ENCODE measurements at places on chromosomes 3 and 15. TPM values are rescaled to one million over a fixed set of nuclear protein-coding genes. Genes with fewer than 3 reads are reported as not detected.

DNA sequence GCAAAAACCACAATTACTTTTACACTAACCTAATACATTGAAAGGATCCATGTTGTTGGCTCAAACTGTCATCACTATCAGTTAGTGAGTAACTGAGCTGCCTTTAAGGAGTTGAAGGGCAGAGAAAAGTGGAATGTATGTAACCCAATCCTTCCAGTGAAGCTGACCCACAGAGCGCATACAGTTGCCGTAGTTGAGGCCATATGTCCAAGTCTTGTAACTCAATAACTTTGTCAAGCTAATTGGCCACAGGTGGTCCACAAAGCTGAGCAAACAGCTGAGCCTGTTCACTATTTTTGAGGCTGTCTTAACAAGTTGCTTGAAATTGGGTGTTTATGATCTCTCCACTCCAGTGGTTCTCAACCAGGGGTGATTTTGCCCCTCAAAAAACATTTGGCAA, 169.0 kb upstream of the SLC24A5 start:
- peak; percentile 59 for DNase-seq

GRCh38 chr3:46549408-46549904, 16.6 kb downstream of the LRRC2 start:
- no peak for DNase-seq

Gene TRIM42
- not detected for total RNA-seq

Gene DBR1
- 25.2 TPM for total RNA-seq

DNA sequence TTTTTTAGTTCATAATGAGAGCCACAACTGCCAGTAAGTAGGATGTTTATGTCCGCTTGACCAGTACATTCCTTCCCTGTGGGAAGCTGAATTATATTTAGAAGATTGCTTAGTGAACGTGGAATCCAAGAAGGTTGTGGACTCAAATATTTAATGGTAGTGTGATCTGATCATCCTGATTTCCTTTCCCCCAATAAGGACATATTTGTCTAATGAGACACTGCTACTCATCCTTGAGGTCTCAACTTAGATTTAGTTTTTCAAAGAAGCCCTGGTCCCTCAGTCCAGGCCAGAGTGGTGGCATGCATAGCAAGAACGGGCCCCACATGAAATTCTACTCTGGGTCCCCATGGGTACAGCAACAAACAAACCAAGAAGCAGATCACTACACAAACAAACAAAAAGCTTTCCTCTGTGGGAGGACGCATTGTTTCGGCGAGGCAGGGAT, 60.8 kb downstream of the USP13 start:
- DNase-seq = no peak

Gene SH2D7
- total RNA-seq = 0.36 TPM

DNA sequence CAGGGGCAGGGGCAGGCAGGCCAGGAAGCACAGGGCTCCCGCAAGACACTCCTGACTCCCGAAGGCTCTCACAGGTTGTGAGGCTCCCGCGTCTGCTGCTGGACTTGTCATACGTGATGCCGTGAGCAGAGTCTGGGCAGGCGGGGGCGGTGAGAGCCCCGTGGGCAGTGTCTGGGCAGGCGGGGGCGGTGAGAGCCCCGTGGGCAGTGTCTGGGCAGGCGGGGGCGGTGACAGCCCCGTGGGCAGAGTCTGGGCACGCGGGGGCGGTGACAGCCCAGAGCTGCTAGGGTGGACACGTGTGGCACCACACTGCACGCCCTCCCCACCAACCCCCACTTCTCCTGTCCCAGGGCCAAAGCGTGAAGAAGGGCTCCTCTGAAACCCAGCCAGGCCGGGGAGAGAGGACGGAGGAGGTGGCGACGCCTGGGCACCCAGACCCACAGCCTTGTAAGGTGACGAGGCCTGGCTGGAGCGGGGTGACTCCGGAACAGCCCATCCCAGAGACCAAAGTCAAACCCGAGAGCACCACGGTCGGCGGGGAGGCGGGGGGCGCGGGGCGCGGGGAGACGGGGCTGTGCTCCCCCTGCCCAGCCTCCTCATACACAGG, 35.0 kb downstream of the TNK2 start:
- no peak for DNase-seq

GRCh38 chr3:170840291-170840859, 29.6 kb downstream of the RPL22L1 start:
- no peak for DNase-seq

- no peak for DNase-seq
Observed at GRCh38 chr3:16303037-16303575, 38.1 kb downstream of the OXNAD1 start.

Gene TMCO5A
- total RNA-seq = not detected

DNA sequence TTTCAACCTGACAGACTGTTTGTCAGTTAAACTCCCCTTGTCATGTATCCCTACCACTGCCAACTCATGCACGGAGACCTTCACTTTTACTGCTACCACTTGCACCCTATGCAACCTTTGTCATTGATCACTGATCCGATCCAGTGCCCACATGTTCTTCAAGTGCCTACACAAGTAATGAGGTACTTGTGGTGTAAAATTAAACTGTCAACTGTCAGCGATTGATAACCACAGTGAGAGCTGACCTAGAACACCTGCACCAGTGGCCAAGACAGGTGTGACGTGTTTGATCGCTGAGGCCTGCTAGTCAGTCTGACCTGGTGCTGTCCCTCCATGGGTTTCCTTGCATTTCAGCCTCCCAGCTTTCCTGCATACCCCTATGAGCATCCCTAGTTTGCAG, 55.6 kb downstream of the MECOM start:
- DNase-seq = no peak

Gene ARGFX
- 1.1 TPM for total RNA-seq

- DNase-seq = no peak
Observed at GRCh38 chr3:107959550-107960154, 131.2 kb downstream of the CD47 start.

Gene LRRC31
- total RNA-seq = not detected

GRCh38 chr3:11660242-11660641, 16.5 kb upstream of the VGLL4 start:
- DNase-seq = no peak

Gene GOLGA8K
- total RNA-seq = 0.26 TPM

- no peak for DNase-seq
Observed at GRCh38 chr3:152296382-152296781, 27.7 kb downstream of the MBNL1 start.

Gene GOLGA8Q
- 0.18 TPM for total RNA-seq

GRCh38 chr15:49148727-49149126, 6.7 kb downstream of the COPS2 start:
- no peak for DNase-seq

Gene TNNC1
- total RNA-seq = 8.5 TPM

GRCh38 chr3:178827285-178827856, 244.2 kb downstream of the ZMAT3 start:
- DNase-seq = no peak

DNA sequence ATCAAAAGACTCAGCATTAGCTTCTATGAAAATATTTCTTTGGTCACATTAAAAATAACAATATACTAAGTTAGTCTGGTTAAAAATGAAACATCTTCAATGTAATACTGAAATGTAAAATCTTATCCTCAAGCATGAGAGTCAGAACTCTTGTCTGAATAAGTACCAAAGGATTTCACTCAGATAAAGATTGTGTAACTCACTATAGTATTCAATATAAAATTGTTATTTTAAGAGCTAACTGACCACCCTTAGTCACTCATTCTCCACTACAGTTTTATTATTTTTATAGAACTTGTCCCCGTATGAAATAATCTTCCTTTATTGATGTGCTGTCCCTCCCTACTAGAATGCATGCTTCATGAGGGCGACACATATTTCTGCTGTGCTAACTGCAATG, 426.3 kb downstream of the MECOM start:
- DNase-seq = no peak

Gene CFAP92
- total RNA-seq = not detected

- no peak for DNase-seq
Observed at GRCh38 chr3:49883998-49884397, 14.3 kb upstream of the CAMKV start.

DNA sequence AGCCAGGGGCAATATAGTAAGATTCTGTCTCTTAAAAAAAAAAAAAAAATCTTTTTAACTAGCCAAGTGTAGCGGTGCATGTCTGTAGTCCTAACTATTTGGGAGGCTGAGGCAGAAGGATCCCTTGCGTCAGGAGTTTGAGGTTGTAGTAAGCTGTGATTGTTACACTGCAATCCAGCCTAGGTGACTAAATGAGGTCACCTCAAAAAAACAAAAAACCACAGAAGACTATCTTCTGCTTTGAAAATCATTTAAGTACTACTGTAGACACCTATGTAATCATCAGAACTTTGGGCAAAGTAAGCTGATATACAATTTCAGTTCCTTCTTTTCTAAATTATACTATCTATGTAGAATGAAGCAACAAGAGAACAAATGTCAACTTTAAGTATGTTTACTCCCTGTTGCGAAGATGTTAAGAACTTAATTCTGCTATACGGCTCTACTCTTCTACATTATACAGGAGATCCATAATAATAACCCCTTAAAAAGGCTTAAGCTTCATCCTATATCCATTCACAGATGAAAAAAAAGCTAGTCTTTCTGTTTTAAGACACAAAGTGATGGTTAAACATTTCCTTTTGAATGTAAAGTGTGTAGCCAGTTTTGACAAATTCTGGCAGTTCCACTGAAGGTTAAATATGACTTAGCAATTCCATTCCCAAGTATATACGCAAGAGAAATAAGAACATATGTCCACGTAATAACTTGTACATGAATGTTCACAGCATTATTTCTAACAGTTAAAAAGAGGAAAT, 15.2 kb downstream of the DAZL start:
- no peak for DNase-seq

DNA sequence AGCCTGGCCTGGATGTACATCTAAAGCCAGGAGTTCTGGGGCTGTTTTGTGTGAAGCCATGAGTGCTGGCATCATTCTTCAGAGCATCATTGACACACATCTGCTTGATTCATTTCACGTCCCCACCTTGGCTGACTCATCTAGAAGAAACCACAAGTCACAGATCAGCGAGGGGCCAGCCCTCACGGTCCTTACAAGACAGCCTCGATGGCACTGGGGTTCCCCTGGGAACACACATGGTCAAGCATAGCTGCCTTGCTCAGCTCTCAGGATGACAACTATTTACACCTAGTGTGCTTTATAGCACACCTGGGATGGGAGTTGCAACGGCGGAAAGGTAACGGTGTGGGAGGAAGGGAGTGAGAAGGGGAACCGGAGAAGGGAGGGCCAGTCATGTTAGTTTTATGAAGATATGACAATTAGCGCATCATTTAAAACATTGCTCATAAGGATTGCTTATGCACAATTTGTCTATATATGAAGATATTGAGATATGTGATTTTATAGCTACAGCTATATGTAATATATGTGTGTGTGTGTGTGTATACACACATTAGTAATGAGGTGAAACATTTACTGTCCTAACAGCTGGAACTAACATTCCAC, 227.1 kb downstream of the RPLP1 start:
- DNase-seq = no peak

DNA sequence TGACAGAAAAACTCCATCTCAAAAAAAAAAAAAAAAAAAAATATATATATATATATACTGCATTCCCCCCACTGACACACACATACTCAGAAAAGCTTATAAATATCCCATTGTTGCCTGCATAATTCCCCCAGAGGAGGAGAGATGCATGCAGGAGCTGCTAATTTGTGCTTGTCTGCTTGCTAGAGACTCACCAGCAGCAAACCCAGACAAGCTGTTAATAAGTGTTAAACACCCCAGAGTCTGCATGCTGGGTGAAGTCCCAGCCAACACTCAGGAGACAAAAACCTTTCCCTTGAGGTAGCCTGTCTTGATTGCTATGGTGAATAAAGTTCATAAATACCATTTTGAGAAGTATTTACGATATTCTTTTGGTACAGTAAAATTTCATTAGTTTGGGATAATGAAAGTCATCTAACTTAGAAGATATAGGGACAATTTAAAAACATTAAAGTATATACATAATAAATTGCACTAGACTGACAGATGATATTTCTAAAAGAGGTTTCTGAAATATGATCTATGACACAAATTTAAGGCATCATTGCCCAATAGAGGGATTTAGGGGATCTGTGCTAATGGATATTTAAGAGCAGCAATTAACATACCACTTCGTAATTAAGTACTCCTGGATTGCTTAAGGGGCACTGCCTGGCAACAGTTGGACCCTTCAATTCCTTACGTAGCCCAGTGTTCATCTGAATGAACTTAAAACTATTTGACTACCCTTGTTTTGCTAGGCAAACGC, 400.0 kb upstream of the C2CD4B start:
- no peak for DNase-seq

DNA sequence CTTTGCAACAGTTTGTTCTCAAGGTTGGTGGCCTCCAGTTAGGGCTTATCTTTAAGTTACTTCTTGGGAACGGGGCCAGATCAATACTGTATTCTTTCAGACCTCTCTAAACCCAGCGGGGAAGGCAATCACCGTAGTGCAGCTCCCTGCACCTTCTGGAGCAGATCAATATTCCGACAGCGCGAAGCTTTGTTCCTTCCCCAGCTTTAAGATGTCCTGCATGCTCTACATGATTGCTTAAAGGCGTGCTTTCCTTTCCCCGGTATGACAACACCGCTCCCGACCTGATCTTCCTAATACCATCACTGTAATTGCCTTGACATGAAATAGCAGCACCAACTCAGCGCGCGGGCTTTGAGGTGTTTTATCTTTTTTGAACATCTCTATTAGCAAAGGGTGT, 755.2 kb downstream of the NR2F2 start:
- DNase-seq = peak; percentile 10

Gene ABHD5
- total RNA-seq = 7.9 TPM

- DNase-seq = no peak
Observed at GRCh38 chr3:74630602-74631001, 16.1 kb upstream of the CNTN3 start.

- DNase-seq = no peak
Observed at GRCh38 chr3:163518065-163518464, 1560.2 kb downstream of the SI start.

DNA sequence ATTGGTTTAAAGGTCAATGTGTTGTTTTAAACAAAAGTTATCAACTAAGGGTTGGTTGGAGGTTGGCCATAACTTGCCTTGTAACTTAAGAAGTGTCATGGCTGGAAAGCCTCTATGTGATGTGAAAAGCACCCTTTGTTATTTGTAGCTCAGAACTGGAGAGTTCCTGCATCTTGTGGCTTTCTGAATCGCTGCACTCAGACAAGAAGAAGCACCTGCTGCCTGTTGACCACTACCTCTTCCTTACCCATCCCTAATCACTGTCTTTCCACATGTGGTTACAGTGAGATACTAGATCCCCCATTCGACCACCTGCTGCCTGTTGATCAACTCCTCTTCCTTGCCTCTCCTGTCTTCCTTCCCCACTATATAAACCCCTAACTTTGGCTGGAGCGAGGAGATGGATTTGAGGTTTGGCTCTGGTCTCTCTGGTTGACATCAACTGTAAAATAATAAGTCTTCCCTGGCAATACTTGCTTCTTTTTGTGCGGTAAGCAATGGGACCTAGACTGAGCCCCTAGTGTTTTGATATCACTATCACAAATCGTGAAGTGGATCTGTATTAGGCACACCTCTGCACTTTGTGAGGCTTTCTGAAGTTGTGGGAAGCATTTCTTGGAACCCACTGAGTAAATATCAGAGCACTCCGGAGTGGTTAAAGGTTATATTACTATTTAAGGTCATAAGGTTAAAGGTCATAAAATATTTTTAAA, 13.8 kb downstream of the RPL39L start:
- peak; percentile 71 for DNase-seq

- no peak for DNase-seq
Observed at GRCh38 chr3:73419179-73419803, 205.4 kb downstream of the PDZRN3 start.

- DNase-seq = no peak
Observed at GRCh38 chr3:121324320-121324719, 221.5 kb downstream of the POLQ start.

GRCh38 chr3:8650583-8651416, 6.2 kb upstream of the SSUH2 start:
- no peak for DNase-seq

GRCh38 chr15:51505251-51505650, 117.3 kb downstream of the DMXL2 start:
- no peak for DNase-seq
